Stimulated activated CD8-positive, alpha-beta memory T cell treated with anti-CD3 and anti-CD28 coated beads, Interleukin-4, amount 100 ng/mL, for 1 hour (primary cell): ENCODE measurements at places on chromosomes 5 and 9.

DNA sequence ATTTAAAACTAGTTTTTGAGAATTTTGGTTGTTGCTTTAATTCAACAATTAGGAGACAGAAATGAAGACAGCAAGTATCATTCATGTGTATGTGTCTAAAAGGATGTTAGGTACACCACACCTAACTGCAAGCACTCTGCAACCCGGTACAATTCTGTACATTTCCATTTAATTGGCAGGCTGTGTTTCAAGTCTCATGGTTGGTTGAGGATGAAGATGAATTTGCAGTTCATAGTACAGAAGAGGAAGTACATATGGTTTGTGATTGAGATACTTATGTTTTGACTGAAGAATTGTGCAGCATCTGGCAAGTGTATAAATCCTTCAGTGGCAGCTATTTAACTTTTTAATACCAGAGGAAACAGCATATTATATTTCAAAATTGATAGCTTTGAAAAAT, 628.7 kb upstream of the ZNF608 start:
- DNase-seq, result no peak

DNA sequence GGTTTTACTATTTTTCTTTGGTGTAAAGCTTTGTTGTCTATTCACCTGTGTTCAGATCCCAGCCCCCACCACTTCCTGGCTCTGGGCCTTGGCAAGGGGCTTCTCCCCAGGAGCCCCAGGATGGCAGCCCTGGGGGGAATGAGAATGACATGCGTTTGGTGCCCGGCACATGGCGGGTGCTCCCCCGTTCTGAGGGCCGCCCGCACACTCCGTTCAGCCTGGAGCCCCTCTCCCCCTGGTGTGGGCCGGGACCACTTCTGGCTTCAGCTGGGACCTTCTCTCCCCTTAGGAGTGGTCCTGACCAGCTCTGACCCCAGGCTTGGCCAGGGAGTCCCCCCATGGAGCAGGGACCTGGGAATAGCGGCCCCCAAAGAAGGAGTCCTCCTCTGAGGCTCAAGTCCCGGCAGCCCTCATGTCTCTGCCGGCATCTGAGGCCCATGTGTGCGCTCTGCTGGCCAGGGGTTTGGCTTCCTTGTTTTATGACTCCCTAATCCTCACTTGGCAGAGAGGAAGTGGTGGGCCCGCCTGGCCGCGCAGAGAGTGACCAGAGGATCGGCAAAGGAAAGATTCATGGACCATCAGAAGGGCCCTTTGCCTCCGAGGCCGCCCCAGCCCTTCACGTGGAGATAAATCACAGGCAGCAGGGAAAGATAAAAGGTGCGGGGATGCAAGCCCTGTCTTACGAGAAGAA, 57.0 kb upstream of the LMX1B start:
- DNase-seq, result no peak

- DNase-seq, result no peak
These were observed 282.5 kb downstream of the ICE1 start for GRCh38 chr5:5705010-5705409.

DNA sequence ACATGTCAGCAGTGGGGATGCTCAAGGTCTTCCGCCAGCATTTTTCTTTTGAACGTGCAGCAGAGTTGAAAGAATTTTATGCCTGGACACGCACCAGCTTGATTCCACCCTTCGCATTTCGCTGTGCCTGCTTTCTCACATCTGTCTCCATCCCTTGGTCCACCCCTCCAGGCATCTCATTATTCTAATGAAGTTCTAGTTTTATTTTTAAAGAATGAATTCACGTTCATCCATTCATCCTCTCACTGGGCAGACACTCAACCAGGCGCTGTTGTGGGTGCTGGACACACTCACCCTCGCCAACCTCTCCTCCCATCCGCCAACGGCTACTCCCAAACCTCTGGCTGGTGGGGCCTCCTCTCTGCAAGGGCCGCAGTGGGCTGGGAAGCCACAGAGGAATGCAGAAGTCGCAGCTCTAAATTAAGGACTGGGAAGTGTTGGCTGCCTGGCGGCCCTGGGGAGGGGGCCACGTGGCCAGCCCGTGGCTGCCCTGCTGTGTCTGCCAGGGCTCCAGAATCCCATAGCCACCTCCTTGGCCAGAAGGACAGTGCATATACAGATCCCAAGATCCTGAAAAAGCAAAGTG, 6.7 kb downstream of the SUSD3 start:
- no peak for DNase-seq

DNA sequence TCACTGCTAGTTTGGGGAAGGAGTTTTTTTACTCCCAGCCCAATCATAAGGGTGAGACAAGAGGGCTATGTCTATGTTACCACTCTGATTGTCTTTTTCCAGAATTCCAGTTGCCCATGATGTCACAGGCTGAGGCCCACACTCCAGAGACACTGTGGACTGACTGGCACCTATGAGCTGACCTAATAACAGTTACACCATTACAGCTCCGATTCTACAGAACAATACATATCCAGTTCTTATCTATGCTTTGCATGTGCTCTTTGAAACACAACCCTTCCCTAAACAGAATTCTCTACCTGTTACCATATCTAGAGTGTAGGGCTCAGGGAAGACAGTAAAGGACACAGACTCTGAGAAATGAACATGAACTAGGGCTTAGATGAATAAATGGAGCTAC, 45.7 kb upstream of the ALDOB start:
- no peak for DNase-seq

DNA sequence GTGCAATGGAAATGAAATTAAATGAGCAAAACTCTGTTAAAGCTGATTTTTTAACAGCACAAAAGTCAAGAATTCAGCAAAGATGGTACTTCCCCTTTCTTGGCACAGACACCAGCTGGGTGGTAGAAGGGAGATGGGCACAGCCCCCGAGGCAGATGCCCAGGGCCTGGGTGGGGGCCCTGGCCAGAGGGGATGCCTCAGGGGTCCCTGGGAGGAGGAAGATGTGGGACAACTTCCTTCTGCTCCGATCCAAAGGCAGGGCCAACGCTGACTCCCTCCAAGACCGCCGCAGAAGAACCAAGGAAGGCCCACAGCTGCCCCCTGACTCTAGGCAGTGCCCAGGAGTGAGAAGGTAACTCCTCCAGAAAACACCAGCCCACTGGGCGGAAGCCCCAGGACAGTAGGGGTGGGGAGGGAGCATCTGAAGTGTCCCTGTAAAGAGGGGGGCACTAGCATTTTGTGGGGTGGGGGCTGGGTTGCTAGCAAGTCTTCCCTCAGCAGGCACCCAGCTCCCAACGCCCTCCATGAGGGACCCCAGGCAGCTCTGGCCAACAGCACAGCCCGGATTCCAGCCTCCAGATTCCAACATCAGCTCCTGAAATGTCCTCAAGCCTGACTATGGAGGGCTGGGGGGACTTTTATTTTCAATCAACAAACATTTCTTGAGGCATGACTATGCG, 4.9 kb downstream of the NACC2 start:
- no peak for DNase-seq

DNA sequence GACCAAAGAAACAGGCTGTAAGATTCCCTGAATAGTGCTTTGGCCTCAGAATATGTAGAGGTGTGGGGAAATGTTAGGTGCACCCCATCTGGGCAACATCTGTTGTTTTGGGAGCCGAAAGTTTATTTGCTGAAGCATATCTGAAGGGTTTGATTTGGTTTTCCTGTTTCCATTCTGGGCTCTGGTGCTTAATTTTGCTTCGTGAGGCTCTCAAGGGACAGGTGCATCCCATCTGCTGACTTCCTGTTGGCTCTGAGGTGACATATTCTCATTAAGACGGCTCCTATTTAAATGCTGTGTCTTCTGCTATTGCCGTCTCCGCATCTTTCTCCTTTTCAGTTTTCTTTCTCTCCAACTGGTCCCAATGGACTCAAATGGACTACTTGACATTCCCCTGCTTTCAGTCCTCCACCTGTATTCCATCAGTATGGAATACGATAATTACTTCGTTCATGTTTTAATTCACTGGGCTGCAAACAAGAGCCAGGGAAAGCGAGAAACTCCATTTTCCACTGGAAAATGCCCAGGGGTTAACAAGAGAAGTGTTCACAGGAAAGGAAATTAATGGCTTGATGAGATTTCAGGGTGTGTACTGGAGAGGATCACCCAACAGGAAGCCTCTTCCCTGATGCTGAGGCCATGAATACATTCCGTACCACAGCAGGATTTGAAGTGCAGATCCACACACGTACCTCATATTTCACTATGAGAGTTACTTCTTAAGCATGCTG, 104.0 kb downstream of the MTX3 start:
- DNase-seq, result no peak

GRCh38 chr5:166758151-166758550, 1533.3 kb upstream of the WWC1 start:
- DNase-seq, result no peak

GRCh38 chr5:158634714-158635113, 465.0 kb downstream of the EBF1 start:
- DNase-seq, result no peak

- DNase-seq, result no peak
These were observed 653.0 kb upstream of the MEF2C start for GRCh38 chr5:89536020-89536419.

GRCh38 chr5:154474396-154475334, 3.4 kb downstream of the HAND1 start:
- DNase-seq, result no peak

DNA sequence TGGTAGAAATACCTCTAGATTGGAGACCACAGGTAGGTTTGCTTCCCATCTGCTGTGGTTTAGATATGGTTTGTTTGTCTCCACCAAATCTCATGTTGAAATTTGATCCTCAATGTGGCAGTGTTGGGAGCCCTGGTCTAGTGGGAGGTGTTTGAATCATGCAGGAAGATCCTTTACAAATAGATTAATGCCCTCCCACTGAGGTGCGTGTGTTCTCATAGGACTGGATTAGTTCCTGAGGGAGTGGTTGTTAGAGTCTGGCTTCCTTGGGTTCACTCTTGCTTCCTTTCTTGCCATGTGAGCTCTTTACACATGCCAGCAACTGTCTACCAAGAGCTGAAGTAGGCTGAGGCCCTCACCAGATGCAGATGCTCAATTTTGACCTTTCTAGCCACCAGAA, 391.1 kb upstream of the GRIA1 start:
- DNase-seq, result no peak

DNA sequence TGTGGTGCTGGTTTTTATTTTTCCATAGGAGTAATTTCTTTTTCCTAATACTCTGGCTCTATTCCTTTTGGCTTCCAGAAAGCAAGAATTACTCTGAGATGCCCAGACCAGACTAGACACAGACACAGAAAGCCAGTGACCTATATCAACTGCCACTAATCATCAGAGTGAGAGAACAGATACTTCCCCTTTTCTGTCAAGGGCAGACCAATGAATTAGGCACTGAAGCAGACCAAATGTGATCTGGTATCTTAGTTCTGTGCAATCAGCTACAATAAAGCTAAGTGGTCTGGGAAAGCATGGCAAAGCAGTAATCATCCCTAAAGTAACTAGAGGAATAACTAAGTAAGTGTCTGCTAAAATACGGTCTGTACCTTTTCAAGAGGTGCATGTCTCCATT, 239.1 kb downstream of the ELAVL2 start:
- DNase-seq, result no peak

DNA sequence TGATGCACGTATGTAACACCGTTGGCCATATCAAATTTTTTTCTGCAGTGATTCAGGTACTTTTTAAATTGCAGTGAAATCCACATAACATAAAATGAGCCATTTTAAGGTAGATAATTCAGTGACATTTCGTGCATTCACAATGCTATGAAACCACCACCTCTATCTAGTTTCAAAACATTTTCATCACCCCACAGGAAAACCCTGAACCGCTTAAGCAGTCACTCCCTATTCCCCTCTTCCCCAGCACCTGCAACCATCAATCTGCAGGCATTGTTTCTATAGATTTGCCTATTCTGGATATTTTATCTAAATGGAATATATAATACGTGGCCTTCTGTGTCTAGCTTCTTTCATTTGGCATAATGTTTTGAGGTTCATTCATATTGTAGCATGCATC, 79.2 kb downstream of the BOD1 start:
- no peak for DNase-seq

DNA sequence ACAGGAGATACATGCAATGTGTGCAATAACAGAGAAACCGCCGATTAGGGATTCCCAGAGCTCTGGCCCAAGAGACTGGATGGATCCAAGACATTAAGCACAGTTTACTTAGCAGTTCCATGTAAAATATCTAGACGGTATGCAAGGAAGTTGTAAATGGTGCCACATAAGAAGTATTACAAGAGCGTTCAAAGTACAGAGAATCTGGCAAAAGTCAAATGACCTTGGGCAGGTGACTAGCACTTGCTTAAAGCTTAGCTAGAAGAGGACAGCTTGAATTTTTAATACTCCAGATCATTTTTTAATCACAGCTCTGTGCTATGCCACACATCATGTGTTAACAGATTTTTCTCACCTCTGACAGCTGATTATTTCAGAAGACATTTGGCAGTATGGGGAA, 72.3 kb upstream of the TNPO1 start:
- no peak for DNase-seq
